ENCODE measurements at places on chromosomes 16 and 17.

- DNase-seq, result peak; percentile 28
Measured at GRCh38 chr17:39753514-39754160, 15.9 kb downstream of the GRB7 start.

GRCh38 chr16:69307856-69308255, 3.3 kb upstream of the VPS4A start:
- no peak for DNase-seq

GRCh38 chr16:57941016-57941664, 29.8 kb downstream of the CNGB1 start:
- DNase-seq, result no peak

DNA sequence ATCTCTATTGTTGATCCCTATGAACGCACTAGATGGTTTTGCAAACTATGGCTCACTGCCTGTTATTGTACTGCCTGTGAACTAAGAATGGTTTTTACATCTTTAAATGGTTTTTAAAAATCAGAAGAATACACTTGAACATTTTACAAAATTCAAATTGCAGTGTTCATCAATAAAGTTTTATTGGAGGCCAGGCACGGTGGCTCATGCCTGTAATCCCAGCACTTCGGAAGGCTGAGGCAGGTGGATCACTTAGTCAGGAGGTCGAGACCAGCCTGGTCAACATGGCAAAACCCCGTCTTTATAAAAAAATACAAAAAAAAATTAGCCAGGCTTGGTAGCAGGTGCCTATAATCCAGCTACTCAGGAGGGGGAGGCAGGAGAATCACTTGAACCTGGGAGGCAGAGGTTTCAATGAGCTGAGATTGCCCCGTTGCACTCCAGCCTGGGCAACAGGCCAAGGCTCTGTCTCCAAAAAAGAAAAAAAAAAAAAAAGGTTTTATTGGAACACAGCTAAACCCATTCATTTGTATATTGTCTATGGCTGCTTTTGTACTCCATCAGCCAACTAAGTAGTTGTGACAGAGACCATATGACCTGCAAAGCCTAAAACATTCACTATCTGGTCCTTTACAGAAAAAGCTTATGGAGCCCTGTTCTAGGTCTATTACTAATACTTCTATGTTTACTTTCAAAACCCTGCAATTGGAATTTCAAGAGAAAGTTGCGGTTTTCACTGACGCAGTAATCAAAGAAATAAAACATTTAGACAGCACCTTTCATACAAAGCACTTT, 18.9 kb downstream of the IKZF3 start:
- peak; percentile 94 for DNase-seq

- no peak for DNase-seq
Measured at GRCh38 chr16:12318661-12319427, 342.3 kb downstream of the SNX29 start.

DNA sequence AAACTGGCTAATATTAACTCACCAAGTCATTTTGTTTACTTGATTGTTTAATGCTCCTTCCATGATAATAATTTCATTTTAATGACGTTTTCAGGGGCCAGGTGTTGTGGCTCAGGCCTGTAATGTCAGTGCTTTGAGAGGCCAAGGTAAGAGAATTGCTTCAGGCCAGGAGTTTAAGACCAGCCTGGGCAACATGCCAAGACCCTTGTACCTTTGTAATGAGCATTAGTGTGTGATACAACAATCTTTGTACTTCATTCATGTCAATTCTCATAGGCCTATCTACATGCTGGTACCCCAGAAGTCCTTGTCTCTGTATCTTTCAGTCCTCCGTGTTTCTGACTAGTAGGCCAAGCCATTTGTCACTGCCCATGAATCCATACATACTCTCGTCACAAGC, 296.9 kb downstream of the ZFHX3 start:
- DNase-seq, result no peak

GRCh38 chr17:61294777-61295176, 104.9 kb upstream of the TBX2 start:
- peak; percentile 32 for DNase-seq

GRCh38 chr17:72502371-72503341, 381.8 kb downstream of the SOX9 start:
- DNase-seq, result peak; percentile 90

DNA sequence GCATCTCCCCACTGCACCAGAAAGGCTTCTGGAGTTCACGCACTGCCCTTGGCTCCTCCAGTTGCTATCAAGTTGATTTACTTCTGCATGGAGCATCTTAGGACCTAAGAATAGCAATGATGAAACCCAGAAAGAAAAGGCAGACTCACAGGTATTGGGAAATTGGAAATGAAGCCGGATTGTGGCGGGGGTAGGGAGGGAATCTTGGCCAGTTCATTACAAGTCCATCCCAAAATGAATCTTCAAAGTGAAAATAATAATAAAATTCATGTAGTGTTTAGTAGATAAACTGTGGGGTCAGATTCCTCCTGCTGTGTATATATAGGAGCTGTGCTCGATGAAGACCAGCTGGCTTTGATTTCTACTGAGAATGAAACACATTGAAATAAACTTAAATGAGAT, 33.7 kb downstream of the TEKT3 start:
- no peak for DNase-seq

DNA sequence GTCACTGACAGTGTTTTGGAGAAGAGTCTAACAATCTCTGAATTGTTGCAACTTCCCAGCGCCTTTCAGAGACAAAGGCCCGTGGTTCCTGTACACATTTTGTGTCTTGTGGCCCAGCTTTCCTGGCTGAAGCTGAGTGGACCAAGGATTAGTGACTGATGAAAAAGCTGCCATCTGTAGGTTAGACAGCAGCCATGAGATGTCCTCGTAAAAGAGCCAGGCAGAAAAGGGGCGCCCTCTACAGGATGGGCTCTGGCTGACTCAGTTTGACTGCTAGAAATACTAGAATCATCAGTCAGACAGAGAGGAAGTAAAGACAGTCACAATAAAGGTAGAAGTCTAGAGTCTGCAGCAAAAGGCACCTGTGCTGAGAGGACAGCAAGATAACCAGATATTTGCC, 26.5 kb upstream of the NF1 start:
- peak; percentile 81 for DNase-seq

DNA sequence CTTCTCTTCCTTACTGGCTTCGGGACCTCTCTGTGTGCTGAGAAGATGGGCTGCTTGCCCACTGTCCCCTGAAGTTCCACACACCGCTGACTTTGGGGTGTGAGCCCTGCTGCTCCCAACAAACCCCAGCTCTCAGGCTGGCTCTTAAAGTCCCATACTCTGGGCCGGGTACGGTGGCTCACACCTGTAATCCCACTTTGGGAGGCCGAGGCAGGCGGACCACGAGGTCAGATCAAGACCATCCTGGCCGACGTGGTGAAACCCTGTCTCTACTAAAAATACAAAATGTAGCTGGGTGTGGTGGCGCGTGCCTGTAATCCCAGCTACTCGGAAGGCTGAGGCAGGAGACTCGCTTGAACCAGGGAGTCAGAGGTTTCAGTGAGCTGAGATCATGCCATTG, 17.2 kb downstream of the CD7 start:
- DNase-seq, result no peak

DNA sequence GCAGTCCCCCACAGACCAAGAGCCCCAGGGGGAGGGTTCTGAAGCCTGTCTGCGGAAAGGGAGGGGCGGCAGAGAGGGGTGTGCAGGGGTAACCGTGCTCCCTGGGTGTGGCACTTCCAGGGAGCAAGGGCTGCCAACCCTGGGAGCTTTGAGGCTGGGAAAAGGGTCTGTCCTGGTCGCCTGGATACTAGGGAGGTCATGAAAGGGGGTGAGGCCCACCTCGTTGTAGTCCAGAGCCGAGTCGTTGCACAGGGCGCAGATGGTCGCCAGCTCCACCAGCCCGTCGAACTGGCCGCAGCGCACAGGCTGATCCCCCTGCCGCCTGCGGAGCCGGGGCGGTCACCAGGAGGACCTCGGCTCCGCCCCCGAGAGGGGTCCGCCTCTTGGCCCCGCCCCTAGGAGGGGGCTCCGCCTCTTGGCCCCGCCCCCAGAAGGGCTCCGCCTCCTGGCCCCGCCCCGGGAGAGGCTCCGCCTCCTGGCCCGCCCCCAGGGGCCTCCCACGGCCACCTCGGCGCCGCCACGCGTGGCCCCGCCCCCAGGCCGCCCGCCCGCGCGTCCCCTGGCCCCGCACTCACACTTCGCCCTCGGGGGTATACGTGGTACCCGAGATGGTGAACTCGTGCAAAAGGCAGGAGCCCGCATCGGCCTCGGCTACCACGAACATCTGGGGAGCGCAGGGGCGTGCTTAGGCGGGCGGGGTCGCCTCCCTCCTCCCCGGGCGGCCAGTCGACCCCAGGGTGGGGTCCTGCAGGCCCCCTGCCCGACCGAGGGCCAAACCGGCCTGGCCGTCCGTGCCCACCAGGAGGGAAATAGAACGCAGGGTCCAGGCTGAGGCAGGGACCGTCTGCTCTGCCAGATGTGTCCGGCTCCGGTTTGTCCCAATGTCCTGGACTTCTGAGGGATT, 19.5 kb downstream of the ATP2A3 start:
- peak; percentile 79 for DNase-seq

DNA sequence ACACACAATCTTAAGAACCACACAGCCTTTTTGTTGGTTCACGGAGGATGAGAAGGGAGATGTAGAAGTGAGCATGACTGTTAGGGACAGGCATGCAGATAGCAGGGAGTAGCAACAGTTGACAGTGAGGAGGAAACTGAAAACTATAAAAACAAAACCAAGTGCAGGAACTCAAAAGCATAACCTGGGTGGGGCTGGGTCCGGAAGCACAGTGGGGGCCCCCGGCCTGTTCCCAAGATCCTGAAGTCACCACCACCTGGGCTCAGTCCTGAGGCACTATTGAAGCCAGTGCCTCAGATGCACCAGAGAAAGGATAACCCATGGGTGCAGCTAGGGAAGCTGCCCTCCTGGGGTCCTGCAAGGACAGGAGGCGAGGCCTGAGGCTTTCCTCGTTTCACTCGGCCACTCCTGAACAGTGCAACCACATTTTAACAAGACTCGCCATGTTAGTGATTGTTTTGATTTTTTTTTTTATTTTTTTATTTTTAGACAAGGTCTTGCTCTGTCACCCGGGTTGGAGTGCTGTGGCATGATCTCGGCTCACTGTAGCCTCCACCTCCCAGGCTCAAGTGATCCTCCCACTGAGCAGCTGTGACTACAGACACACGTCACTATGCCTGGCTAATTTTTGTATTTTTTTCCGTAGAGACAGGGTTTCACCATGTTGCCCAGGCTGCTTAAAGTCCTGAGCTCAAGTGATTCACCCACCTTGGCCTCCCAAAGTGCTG, 27.7 kb upstream of the CBX4 start:
- DNase-seq, result no peak

GRCh38 chr17:65220732-65221131, 83.6 kb downstream of the RGS9 start:
- DNase-seq, result no peak

DNA sequence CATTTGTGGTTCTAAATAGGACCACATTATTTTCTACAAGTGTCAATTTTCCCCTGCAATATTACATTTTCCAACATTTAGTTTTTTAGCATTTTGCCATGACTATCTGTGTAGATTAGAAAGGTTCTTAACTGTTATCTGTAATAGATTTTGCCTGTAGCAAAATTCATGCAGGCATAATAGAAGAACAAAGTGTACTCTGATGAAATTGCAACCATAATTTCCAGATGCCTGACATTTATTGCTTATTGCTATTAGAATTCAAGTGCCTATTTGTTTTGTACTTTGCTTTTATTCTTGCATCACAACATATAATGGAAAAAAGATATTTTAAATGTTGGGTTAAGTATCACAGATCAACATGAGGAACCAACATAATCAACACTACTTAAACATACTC, 337.7 kb downstream of the TOX3 start:
- DNase-seq, result no peak

DNA sequence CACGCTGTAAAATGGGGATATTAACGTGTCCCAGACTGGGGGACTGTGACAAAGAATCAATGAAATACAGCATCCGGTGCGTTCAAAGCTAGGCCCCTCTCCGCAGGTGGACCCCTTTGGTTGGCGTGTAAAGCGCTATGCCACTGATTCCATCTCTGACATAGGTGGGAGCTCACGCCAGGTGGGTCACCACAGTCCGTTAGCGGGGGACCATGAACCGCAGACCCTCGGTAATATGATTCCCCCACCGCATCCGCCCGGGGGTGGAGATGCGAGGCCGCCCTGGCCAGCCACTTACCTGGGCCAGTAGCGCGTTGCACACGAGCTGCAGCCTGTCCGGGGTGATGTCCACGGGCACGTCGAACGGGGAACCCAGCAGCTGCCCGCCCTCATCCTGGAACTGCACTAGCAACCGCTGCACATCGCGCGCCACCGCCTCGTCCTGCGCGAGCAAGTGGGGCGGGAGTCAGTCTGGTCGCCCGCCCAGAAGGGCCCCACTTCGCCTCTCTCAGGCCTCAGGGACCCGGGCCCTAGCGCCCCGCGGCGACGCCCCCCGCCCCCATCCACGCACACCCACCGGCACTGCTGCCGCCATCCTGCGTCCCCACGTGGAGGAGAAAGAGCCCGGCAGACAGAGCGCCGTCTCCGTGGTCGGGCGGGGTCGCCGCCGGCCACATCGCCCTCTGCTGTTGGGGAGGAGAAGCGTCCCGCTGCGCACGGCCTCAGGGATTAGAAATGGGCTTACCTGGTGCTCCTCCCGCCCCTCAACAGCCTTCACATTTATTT, at the start of gene NLE1:
Gene NLE1, minus strand, starts transcription at position 623 of the 786 bp plus-strand sequence. Its CDS starts 28 bp downstream, at position 595.
- peak; percentile 74 for DNase-seq

GRCh38 chr17:75147878-75148546, 6.3 kb downstream of the JPT1 start:
- DNase-seq, result no peak

GRCh38 chr17:71825687-71826086, 295.1 kb upstream of the SOX9 start:
- DNase-seq, result no peak

- DNase-seq, result no peak
Measured at GRCh38 chr17:5045496-5045895, 10.3 kb upstream of the SLC52A1 start.

DNA sequence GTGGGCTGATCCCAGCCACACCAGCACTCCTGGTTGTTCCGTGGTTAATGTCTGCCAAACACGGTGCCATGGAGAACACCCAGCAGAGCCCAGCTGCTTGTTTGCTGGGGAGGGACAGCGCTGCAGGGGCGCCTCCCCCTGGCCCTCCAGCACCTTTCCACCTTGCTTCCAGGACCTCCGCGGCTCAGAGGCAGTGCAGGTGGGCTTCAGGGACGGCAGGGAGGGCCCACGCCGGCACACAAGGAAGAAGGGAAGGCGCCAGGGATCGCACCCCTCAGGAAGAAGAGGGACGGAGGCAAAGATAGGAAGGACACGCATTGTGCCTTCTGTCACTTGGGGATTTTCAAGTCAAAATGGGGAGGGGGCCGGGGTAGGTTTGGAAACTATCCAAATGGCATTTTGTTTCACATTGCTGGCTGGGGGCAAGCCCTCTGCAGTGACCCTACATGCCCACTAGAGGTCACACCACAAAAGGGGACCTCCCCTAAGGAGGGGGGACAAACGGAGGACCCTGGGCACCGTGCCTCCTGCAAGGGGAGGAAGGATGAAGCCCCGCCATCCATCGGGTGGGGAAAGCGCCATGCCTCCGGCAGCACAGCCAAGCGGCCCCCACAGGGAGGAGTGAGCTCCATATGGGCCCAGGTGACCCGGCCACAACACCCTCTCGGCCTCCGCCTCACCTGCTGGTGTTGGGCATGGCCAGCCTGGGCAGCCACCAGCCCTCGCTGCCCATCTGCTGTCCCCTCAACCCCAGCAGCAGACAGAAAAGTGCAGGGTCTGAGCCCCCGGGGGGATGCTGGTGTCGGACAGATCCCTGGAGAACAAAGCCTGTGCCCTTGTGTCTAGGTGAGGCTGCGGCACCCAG, 7.5 kb upstream of the C16orf95 start:
- peak; percentile 33 for DNase-seq
